ENCODE measurements at places on chromosomes 13 and 19.

DNA sequence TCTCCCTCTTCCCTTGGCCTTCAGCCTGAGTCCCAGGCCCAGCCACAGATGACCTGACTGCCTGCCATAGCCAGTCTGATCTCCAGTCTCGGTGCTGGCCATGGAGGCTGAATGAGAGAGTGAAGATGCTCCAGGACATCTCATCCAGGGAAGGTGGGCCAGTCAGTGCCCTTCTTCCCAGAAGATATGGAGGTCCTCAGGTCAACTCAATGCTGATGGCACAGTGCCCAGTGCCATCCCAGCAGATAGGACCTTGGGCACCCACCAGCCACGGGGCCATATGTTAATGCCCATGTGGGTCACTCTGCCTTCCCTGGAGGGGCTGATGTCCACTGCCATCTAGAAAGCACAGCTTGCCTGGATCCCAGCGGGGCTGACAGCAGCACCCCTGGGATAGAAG is 7.2 kb downstream of the VSTM2B start:
- no peak for DNase-seq
- peaks cover 3% of the 10 kb centered on the region for H3K27me3 ChIP-seq
- peaks cover 18% of the 10 kb centered on the region for H3K4me1 ChIP-seq
- no peak overlapping the region for H3K27ac ChIP-seq

GRCh38 chr19:391726-392374 is 17.1 kb downstream of the C2CD4C start:
- no peaks in the 10 kb centered on the region for H3K36me3 ChIP-seq
- H3K4me3 ChIP-seq: no peak overlapping the region
- H3K27me3 ChIP-seq: no peaks in the 10 kb centered on the region
- no peak for DNase-seq
- H3K4me1 ChIP-seq: no peaks in the 10 kb centered on the region
- no peak overlapping the region for H3K27ac ChIP-seq

DNA sequence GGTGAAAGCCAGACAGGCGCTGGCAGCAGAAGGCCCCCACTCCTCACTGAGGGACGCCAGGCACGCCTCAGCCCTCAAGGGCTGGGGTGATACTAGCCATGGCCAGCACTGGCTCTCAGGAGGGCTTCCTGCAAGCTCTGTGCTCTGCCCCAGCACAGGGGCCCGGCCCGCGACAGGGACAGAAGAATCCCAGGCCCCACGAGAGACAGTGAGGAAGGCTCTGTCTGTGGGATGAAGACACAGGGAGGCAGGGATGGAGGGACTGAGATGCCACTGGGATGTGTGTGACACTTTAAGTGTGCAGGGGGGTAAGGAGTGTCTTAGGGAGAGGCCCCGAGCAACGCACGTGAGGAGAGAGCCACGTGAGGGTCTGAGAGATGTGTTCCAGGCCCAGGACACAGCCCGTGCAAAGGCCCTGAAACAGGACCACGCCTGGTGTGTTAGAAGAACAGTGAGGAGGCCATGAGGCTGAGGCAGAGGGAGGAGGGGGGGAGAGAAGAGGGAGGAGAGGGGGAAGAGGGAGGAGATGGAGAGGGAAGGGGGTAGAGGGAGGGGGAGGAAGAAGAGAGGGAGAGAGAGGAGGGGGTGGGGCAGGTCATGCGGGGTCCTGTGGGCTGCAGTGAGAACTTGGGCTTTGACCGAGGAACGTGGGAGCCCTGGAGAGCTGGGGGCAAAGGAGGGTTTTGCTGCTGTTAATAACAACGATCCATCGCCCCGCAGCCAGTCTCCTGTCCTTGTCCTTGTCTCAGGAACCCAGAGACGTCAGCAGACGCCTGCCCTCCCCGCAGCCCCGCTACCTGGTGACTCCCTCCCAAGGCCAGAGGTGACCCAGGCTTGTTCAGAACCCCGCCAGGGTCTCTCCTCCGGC is 7.2 kb downstream of the RPL36 start:
- peaks cover 65% of the 10 kb centered on the region for H3K36me3 ChIP-seq
- H3K4me3 ChIP-seq: no peak overlapping the region
- H3K4me1 ChIP-seq: peaks cover 16% of the 10 kb centered on the region
- H3K27me3 ChIP-seq: no peaks in the 10 kb centered on the region
- no peak for DNase-seq

- DNase-seq: no peak
- peak within 1 kb of the TSS; percentile 90 for H3K4me3 ChIP-seq
- peak within 1 kb of the TSS; percentile 91 for H3K27ac ChIP-seq
- no peaks in the 10 kb centered on the region for H3K27me3 ChIP-seq
- H3K4me1 ChIP-seq: peaks cover 62% of the 10 kb centered on the region
- no peaks in the 10 kb centered on the region for H3K36me3 ChIP-seq
Measured at GRCh38 chr19:1407528-1408299, at the start of gene DAZAP1. DAZAP1 (plus strand) TSS chr19:1407586; CDS start chr19:1407774, 188 bp downstream.
